Midbrain (tissue), 1 donor: ENCODE measurements at places on chromosomes 5 and 9.
A peak's percentile ranks its signal among the peaks of the same experiment; 100 is the strongest.

DNA sequence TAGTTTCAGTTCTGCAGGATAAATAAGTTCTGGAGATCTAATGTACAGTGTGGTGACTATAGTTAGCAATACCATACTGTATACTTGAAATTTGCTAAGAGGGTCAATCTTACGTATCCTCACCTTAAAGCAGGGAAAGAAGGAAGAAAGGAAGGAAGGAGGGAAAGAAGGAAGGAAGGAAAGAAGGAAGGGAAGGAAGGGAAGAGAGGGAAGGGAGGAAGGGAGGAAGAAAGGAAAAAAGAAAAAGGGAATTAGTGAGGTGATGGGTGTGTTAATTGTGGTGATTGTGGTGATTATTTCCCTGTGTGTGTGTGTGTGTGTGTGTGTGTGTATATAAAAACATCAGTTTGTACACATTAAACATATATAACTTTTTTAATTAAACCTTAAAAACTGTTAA lies 242.6 kb upstream of the MSX2 start:
- DNase-seq = no peak

- DNase-seq = no peak
Measured at GRCh38 chr5:110251366-110251765, 475.1 kb downstream of the TMEM232 start.

GRCh38 chr5:173772384-173773059 lies 115.6 kb upstream of the CPEB4 start:
- no peak for DNase-seq

GRCh38 chr5:76277736-76278135 lies 125.3 kb upstream of the IQGAP2 start:
- no peak for DNase-seq

- DNase-seq = no peak
Measured at GRCh38 chr9:115057559-115057958, 60.4 kb downstream of the TNC start.

- no peak for DNase-seq
Measured at GRCh38 chr5:30279237-30279636, 914.2 kb upstream of the CDH6 start.

DNA sequence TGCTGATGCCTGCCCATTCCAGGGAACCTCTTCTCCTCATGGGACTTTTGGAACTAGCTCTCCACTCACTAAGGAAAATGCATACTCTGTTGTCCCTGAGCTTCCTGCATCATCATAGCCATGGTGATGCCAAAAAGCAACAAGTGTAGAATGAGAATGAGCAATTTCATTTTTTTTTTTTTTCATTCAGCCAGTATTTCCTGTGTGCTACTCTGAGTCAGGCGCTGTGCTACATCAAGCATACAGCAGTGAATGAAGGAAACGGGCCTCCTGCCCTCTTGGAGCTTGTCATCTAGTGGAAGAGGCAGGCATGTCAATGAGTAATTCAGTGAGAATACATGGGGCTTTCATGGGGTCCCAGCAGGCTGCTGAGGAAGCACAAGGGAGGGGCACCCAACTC lies 483.1 kb downstream of the BNC2 start:
- DNase-seq = no peak

DNA sequence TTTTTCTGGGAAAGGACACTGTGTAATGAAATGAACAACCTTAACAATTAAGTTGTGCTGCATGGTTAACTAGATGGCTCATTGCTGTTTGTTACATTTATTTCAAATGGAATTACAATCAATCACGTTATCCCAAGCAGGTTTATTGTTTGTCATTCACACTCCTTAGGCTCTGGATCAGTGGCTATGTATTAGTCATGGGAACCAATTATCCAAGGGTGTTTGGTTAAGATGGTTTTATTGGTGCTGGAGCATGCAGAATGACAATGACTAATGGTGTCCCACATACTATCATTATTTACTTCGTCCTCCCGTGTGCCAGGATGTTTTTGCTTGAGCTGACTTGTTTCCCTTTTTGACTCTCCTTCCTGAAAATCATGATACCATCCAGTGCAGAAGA lies 10.6 kb upstream of the TRPC7 start:
- no peak for DNase-seq

GRCh38 chr9:72843520-72844439 lies 109.1 kb downstream of the ALDH1A1 start:
- DNase-seq = no peak

DNA sequence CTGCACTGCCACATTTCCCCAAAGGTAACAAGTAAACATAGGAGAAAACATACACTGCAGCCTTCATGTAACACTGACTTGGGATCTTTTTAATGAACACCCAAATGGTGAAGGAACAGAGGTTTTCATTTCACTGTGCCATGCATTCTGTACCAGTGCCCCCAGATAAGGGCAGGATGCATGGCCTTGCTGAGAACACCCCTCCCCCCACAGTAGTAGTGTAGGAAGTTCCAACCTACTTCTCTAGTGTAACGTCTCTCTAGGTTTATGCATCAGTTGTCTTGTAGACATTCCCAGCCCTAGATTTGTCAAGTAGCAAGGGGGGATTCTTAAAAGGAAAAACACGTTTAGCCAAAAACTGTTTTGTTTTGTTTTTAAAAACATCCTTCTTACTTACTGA lies 29.9 kb downstream of the MAP3K1 start:
- no peak for DNase-seq

- no peak for DNase-seq
Measured at GRCh38 chr5:62717301-62717933, 138.8 kb downstream of the LRRC70 start.

DNA sequence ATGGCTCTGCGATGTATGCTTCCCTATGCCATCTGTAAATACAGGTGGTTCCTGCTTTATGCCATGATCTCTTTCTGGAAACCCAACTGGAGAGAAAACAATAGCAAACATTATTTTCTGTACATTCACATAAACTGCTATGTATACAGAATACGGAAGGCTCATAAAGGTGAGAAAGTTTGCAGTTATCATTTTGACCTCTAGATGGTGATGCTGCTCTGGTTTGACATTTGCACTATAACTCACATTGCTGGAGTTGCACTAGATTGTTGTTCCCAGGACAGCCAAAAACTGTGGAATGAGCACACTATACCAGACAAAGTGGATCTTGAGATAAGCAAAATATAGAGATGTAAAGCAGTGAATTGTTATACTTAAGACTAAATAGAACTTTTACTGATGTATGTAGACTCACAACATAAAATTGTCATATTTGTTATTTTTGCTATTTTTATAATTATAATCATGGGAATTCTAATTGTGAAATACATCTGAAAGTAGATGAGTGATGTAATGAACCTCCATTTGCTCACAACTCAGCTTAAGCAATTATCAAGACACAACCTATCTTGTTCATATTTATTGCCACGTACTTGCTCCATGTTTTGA lies 246.5 kb downstream of the PTPRD start:
- peak; percentile 51 for DNase-seq

GRCh38 chr9:134294153-134295071 lies 31.8 kb upstream of the RXRA start:
- DNase-seq = no peak

- no peak for DNase-seq
Measured at GRCh38 chr5:5575461-5575860, 153.0 kb downstream of the ICE1 start.

GRCh38 chr5:112685931-112686330 lies 51.8 kb upstream of the APC start:
- no peak for DNase-seq

DNA sequence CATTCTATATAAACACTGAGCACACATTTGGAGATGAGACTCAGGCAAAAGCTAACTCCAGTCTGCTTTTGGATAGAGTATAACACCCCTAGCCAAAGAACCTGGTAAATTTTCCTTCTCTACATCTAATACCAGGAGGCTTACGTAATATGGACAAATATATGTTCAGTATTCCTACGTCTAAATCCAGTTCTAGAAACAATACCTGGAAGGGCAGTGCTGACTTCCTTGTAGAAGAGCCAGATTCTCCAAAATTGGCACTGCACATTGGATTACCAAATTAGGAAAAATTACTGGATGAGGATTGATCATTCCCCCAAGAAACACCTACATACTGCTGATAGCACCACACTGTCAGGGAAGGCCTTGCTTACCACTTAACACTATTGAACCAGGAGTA lies 247.4 kb downstream of the SAXO1 start:
- no peak for DNase-seq

GRCh38 chr5:123059455-123059854 lies 22.9 kb upstream of the PPIC start:
- no peak for DNase-seq

- DNase-seq = no peak
Measured at GRCh38 chr5:76716456-76717157, 681 bp downstream of the F2R start.

DNA sequence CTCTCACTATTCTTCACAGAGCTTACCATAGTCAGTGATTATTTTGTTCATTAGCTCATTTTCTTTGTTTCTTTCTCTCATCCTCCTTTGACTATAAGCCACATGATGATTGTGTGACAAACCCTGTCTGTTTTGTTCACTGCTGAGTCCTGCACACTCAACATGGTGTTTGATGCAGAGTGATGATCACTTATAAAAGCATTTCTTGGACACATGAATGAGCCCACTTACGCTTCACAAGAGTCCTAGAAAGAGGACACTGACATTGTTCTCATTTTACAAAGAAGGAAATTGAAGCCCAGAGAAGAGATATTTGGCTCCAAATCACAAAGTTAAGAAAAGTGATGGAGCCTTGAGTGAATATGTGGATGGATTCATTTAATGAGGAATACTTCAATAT lies 13.4 kb downstream of the ABLIM3 start:
- no peak for DNase-seq

DNA sequence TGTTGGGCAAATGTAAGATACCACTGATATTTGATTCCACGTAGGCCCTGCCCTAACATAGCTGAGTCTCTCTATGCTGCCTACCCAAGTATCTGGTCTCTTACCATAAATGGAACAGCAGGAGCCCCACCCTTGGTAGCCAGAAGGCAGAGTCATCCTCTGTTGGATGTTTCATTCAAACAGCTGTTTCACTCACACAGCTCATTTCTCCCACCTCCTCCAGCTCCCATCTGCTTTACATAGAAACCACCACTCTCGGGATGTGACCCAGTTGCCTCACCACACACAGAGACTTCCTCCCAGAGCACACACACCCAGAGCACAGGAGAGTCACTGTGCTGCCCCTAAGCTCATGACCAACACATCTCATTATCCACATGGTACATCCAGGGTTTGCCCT lies 165.3 kb downstream of the TMEM167A start:
- no peak for DNase-seq

DNA sequence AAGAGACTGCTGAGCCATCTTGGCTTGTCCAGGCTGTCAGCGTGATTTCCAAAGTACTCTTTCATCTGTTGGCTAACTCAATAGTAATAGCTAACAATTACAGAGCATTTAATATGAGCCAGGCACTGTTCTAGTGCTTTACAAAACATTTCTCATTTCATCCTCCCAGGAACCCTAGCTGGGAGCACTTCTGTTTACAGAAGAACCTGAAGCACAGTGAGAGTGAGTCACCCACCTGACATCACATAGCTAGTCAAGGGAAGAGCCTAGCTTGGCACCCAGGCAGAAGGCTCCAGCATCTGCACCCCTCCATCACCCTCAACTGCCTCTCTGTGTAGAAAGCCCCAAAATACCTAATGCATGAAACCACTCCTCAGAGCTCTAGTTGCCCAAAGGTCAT lies 57.5 kb upstream of the IQGAP2 start:
- no peak for DNase-seq

DNA sequence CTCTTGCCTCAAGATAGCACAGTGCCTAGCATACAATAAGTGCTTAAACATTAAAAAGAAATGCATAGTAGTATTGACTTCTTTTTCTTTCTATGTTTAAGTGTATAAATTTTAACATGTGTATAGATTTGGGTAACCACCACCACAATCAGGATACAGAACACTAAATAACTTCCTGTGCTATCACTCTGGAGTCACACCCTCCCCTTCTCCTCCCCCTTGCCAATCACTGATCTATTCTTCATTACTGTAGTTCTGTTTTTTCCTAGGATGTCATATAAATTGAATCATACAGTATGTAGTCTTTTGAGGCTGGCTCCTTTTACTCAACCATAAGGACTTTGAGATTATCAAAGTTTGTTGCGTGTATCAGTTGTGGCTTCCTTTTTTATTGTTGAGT lies 68.5 kb downstream of the OSTF1 start:
- no peak for DNase-seq

GRCh38 chr5:147400881-147401280 lies 109.0 kb downstream of the DPYSL3 start:
- no peak for DNase-seq

GRCh38 chr9:82454509-82455190 lies 466.1 kb downstream of the SPATA31D1 start:
- DNase-seq = no peak

DNA sequence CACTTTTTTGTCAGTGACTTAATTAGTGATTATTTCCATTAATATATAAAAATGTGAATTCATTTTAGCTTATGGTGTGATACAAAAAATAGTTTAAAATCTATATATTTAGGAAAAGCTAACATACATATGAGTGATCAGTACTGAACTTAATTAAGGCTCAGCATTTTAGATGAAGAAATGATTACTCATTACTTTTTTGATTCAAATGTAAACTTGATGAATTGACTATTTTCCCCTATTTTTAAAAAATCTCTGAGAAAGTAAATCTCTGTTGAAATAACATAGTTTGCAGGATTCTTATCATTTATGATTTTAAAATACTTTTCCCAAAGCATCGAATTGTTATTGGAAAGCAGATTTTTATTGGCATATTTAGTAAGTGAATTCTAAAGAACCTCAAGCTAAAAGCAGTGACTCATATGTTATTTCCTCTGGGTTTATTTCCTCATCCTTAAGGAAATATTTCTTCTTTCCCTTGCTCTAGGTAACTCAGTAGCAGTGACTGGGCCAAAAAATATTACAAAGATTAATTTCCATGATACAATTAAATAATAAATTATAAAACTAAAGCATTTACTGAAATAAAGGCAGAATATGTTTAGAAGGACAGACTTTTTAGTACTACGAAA lies 290.6 kb downstream of the FER start:
- DNase-seq = no peak

DNA sequence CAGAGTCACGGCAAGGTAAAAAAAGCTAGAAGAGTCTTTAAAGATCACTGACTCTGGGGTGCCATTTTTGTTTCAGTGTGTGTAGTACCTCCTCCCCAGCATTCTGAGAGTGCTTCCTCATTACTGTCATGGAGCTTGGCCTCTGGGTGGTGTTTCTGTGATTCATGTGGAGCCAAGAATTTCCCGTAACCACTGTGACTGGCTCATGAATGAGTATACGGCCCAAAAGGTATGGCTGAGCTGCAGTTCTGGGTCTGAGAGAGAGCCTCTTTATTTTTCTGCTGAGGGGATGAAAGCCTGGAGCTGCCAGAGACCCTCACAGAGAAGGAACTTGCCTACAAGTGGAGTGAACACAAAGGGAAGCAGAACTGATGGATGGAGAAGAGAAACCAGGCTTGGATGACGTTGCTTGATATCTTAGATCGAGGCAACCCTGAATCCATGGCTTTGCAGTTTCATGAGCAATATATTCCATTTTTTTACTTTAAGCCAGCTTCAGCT lies 85.6 kb downstream of the PTTG1 start:
- peak; percentile 37 for DNase-seq

- DNase-seq = no peak
Measured at GRCh38 chr9:35907711-35908503, 1.4 kb upstream of the SPAAR start.
